T-helper 22 cell (primary cell): ENCODE measurements at places on chromosomes 1 and 21.
A peak's percentile ranks its signal among the peaks of the same experiment; 100 is the strongest.

DNA sequence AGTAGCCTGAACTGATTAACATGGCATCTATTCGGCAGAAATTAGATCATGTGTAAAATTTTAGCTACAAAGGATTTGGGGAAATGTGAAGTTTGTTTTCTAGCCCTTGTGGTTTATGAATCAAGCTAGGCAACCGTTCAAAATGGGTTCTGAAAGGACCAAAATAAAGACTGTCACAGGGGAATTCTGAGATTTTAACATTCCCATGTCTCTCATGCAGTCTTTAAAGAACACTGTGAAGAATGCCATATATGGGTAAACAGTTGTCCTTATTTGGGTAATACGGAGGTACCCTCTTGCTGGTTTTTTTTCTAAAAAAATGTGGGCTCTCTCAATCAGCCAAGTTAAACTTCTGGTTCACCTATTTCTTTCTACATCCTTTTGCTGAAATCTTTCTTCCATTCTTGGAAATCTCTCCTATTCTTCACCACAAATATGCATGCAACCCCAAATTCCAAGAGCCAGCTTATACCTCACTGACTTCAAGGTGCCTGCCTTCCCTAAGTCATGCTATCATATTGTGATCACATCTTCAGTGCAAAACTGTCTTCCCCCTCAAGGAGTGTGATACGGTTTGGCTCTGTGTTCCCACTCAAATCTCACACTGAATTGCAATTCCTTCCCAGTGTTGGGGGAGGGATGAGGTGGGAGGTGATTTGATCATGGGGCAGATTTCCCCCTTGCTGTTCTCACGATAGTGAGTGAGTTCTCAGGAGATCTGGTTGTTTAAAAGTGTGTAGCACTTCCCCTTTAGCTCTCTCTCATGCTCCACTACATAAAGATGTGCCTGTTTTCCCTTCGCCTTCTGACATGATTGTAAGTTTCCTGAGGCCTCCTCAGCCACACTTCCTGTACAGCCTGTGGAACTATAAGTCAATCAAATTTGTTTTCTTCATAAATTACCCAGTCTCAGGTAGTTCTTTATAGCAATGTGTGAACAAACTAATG is 308.7 kb downstream of the TTLL7 start:
- DNase-seq, result no peak

- peak; percentile 28 for DNase-seq
These were observed 10.6 kb downstream of the TNFRSF1B start for GRCh38 chr1:12177156-12177998.

- DNase-seq, result no peak
These were observed 72.1 kb upstream of the SIM2 start for GRCh38 chr21:36626791-36627190.

DNA sequence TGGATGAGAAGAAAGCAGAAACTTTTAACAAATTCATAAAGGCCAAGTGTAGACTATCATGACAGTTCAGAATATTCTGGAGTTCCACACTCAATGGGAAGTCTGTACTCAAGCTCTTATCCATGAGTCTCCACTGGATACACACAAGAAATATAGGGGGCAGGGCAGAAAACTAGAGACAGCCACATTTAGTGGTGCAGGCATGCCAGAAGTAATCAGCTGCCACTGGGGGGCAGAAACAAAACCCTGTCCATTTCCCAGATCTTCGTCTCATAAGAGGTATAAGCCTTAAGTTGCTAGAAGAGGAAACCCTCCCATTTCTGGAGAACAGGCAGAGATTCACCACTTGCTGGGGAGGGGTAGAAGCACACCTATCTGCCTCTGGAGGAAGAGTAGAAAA is 166.8 kb upstream of the GALNT2 start:
- DNase-seq, result no peak

DNA sequence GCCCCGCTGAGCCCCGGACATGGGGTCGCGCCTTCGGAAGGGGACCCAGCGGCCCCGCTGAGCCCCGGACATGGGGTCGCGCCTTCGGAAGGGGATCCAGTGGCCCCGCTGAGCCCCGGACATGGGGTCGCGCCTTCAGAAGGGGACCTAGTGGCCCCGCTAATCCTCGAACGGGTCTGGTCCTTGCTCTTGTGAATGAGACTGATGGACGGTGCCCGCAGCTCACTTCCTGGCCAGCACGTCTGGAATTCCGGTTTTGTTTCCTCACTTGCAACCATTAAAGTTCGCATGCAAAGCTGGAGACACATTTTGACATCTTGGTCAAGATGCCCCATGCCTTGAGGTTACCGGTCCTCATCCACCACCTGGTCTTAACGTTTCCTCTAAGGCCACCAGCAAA is 5.6 kb downstream of the WRAP73 start:
- no peak for DNase-seq

- no peak for DNase-seq
These were observed 58.7 kb downstream of the NENF start for GRCh38 chr1:212491454-212491853.

DNA sequence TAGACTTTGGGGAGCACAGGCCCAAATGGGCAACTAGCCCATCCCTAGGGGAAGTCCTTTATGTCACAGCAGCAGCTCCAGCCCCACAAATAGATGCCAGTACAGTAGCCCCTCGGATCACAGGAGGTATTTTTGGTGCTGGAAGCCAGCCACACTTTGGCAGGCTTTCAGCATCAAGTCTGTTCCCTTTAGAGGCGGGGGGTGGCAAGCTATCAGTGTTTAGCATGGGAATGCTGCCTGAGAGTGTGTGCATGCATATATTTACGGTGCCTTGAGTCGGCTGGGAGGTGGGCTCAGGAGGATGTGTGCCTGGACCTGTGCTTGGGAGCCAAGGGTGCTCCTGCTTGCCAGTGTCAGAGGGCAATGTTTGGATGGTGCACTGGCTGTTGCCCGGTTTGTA is 3.5 kb upstream of the PLXNA2 start:
- DNase-seq, result no peak

DNA sequence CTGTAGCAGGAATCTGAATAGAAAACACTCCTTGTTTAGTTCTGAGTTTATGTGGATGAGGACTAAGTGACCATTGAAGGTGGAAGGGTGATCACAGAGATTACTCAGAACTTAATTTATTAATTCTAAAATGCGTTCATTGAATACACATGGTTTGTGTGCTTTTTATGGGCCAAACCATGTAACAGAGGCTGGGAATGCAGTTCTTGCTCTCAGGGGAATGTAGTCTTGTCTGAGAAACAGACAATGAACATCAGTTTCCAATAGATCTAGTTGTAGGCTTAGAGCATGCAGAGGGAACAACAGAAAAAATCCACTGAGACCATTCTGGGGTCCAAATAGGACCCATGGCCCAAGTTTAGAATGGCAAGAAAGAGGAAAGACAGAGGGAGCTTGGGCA is 46.1 kb downstream of the ITSN1 start:
- DNase-seq, result no peak

DNA sequence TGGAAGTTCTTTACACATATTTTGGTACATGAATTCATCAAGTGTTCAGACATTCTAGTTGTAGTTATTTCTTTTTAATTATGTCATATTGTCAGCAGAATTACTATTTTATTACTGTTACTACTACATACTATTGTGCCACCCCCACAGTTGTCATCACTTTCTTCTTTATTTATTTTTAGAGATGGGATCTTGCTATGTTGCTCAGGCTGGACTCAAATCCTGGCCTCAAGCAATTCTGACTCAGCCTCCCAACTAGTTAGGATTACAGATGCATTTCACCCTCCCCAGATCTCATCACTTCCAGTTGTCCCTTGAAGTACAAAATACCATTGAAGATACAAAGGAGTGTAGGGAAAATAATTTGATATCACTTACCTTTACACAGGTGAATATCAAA is 258.0 kb downstream of the KCTD3 start:
- DNase-seq, result no peak

DNA sequence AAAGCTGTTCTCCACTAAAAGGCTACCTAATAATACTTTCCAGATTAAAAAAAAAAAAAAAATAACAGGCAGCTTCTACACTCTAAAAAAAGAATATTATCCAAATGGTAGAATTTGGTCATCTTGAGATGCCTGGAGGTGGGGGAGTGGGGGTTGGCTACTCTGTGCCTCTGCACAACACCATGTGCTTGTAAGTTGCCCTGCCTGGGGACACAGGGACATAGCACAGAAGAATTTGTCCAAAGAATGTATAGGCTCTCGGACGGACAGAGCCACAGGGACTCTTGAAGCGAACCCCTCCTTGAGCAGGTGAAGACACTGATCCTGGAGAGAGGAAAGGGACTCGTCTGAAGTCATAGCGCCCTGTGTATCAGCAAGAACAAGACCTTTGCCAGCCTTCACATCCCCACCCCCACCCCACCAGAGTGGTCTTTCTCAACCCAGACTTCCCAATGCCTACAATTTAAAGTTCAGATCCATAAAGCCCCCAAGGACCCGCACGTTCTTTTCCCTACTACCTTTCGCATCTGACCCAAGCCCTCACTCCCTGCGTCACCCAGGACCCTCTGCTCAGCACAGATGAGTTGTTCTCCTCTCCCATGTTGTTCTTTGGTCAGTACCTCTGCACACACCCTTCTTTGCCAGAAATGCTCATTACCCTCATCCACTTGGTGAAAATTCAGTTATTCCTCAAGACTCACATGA is 72.6 kb downstream of the LGR6 start:
- no peak for DNase-seq
